Activated T-cell treated with anti-CD3 and anti-CD28 coated beads for 4 hours (primary cell): ENCODE measurements at places on chromosomes 7 and 10.

GRCh38 chr7:130831817-130832481 lies 97.9 kb upstream of the KLF14 start:
- DNase-seq = no peak

- no peak for DNase-seq
Measured at GRCh38 chr7:148856891-148857290, 27.2 kb downstream of the EZH2 start.

DNA sequence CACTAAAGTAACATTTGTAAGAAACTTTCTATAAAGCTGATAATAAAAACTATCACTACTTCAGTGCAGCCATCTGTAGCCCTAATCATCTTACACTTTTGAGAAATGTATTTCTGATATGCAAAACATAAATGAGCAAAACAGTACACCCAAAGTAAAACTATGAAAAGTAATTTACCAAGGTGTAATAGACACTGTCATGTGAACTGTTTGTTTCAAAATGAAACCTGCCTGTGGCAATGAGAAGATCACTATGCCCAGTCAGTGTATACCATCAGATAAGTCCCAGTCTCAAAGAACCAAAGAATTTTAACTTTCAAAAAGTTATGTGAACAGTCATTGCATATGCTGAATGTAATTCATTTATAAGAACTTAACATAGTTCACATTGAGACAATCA lies 398.1 kb downstream of the CDC14C start:
- DNase-seq = no peak

GRCh38 chr7:84060760-84061261 lies 133.8 kb downstream of the SEMA3A start:
- no peak for DNase-seq

DNA sequence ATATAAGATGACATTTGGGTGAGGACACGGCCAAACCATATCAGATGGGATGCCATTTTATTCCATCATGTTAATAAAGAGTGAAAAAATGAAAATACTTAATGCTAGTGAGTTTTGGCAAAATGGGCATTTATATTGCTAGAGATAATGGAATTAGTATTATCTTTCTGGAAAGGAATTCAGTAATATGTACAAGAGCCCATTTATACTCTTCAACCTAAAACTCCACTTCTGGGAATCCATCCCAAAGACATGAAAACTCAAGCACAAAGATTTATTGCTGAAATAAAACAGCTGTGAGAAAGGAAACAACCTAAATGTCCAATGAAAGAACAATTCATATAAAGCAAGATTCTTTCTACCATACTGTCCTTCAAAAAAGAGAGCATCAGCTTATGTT lies 96.0 kb upstream of the TMEM168 start:
- no peak for DNase-seq

- DNase-seq = no peak
Measured at GRCh38 chr10:22332116-22332692, 11.3 kb downstream of the BMI1 start.

GRCh38 chr7:92747041-92747835 lies 89.1 kb downstream of the CDK6 start:
- no peak for DNase-seq

DNA sequence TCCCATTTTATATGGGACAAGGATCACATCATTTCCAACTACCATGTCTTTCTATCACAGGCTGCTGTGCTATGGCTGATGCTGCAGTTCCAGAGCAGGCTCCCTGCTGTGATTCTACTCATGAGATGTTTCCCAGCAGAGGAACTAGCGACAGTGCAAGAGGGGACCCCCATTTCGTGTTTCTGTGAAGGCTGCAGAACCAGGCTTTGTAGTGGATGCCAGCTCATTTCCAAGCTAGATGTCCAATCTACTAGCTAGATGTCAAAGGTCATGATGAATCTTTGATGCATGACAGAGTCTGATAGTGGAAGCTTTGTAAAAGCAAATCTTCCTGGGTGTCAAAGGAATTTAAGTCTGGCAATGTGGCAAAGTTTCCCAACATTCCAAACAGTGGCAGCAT lies 21.2 kb upstream of the MYO3A start:
- DNase-seq = no peak

DNA sequence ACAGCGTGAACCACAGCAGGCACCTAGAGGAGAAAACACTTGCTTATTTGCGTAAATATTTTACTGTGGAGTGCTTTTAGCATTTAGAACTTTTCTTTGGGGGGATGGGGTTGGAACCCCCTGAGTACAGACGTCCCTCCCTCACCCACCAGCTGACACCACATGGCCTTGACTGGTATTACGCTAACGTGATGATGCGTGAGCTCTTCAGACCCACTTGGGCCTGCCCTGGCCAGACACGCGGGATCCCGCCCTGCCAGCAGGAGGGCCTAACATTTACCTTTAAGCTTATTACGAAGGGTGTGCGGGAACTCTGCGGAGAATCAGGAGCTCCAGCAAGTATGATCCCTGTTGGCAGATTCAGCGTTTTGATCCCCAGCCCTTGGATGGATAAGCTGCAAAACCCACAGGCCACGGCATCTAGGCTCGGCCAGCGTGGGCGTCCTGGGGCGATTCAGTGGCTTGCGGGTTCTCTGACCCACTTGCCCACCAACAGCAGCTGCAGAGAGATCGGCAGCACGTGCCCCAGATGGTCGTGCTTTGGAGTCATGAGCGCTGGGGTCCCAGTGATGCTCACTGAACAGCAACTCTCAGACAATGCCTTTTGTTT lies 545.5 kb upstream of the FOXK1 start:
- DNase-seq = no peak

DNA sequence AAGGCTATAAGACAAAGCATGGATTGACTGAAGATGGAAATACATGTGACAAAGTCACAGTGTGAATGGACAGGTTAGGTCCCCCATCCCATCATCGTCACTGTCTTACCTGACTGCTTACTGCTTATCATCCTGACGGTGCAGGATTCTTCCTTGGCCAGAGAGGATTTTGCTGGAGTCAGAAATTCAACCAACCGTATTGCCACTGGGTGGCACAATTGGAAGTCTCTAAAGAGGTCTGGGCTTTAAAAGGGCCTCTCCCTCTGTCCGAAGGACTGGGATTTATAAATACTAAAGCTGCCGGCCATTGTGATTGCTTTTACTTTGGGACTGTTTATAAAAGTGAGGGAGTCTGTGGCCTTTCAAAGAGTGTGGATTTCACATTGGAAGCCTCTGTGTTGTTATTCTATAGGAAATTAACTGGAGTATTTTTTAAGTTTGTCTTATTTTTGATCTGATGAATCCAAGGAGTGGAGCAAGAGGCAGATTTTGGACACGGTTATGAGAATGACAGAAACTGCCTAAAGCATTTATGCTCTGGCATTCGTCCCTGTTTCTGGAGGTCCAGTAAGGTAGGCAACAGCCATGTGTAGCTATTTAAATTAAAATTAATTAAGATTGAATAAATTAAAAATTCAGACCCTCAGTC lies 113.3 kb upstream of the CREB5 start:
- no peak for DNase-seq

DNA sequence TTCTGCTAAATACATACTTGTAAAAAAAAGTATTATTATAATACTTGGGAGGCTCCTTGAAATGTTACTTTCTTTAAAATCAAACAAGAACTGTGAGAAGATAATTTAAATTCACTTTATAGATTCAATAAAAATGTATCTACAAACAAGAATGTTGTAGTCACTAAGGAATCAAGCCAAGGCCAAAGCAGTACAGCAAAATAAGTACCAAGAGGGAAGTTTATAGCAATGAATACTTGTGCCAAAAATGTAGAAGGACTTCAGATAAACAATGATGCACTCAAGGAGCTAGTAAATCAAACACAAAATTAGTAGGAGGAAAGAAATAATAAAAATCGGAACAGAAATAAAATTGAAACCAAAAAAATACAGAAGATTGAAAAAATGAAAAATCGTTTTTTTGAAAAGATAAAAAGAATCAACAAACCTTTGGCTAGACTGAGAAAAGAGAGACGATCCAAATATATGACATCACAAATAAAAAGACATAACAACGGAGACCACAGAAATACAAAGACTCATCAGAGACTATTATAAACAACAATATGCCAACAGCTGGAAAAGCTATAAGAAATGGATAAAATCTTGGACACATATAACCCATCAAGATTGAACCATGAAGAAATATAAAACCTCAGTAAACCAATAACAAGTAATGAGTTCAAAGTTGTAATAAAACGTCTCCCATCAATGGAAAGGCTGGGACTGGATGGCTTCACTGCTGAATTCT lies 286.0 kb upstream of the TMEM229A start:
- no peak for DNase-seq

DNA sequence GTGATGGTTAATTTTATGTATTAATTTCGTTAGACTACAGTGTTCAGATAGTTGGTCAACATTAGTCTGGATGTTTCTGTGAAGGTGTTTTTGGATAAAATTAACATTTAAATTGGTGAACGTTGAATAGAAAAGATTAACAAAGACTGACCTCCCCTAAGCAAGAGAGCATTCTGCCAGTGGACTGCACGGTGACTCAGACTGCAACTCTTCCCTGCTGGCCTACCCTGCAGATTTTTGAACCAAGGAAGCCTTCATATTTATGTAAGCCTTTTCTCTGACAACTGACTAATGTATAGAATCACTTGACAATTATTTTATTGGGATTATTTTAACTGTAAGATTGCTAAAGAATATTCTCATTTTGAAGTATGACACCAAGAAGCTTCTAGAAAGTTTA lies 7.9 kb upstream of the ZNF248 start:
- no peak for DNase-seq

- no peak for DNase-seq
Measured at GRCh38 chr7:40288827-40289226, 154.0 kb downstream of the SUGCT start.

DNA sequence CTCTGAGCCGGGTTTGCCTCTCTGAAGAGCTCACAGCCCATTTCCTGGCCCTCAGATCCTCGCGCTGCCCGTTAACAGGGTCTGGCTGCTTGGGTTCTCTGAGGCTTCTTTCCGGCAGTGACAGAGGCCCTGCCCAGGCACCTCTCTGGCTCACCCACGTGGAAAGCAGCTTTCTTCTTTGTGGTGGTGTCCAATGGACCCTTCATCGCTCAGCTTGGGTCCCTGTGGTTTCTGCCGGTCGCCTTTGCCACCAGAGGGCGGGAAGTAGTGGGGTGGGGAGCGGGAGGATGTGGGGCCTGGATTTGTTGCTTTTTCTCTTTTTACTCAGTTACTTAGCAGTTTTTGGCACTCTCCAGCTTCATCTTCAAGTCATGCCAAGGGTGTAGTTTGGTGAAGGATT lies 15.6 kb upstream of the JAKMIP3 start:
- no peak for DNase-seq

GRCh38 chr7:117259615-117260014 lies 63.2 kb downstream of the WNT2 start:
- DNase-seq = no peak

DNA sequence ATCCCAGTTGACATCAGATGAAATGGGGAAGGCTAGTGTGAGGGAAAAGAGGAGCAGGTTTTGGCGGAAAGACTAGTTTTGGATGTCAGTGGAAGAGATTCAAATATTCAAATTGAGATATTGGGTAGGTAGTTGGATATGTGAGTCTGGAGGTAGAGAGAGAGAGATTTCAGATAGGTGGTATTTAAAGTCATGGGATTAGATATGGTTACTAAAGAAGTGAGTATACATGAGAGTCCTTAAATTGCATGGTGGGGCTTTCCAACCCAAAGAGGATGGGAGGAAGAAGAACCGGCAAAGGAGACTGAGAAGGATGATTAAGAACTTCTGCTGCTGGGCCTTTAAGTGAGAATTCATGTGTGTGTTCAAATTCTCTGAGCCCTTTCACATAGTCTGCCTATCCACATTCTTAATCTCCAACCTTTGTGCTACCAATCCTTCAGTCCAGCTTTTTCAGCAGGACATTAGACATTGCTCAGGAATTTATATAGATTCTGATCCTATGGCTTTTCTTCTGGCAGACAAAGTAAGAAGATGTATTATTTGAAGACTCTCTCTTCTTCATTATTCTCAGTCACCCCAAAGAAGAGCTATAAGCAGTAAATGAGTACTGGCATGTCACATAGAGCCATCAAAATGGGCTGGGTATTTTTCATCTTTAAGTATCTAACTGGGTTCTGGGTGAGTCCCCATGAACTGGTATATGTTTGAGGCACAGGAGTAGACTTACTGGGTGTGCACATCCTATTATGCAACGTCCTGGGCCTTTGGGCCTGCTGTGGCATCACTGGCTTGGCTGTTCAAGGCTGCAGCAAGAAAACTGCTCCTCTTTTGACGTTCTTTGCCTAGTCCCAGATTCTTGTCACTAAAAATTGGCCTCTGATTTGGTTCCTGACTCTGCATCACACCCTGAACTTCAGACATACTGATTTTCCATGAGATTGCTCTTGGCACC lies 33.6 kb downstream of the ST7 start:
- DNase-seq = no peak

- DNase-seq = no peak
Measured at GRCh38 chr10:56646329-56647111, 285.5 kb upstream of the ZWINT start.

DNA sequence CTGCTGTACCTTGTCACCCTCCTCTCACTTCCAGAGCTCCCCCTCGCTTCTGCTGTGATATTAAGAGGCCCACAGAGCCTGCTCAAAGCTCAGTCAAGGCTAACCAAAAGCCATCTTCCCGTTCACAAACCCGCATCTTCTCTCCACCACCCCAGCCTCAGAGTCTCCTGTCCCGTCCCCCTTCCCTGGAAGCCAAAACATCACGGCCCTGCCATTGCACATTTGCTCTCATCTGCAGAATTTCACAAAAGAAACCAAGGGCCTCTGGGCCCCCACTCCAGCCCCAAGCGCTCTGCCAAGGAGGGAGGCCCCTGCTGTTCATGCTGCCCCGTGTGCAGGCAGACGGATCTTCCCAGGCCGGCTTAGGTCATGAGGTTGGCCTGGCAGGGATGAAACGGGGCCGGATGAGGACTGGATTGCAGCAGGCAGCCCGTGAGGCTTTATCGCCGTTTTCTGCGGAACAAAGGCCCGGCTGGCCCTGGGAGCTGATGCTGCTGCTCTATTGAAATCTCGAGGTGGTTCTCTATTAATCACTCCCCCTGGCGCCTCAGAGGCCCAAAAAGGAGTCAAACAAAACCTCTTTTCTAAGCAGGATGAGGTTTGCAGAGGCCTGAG lies 31.6 kb upstream of the FOXK1 start:
- DNase-seq = no peak

GRCh38 chr7:102270178-102270887 lies 16.3 kb upstream of the SH2B2 start:
- no peak for DNase-seq

- no peak for DNase-seq
Measured at GRCh38 chr7:150717814-150718420, 1.5 kb downstream of the GIMAP1 start.

GRCh38 chr10:98308669-98309365 lies 40.8 kb upstream of the LOXL4 start:
- DNase-seq = no peak

- no peak for DNase-seq
Measured at GRCh38 chr7:129499999-129500398, 2.3 kb upstream of the SMKR1 start.

GRCh38 chr7:17697128-17697881 lies 243.0 kb downstream of the SNX13 start:
- DNase-seq = no peak

GRCh38 chr7:152382244-152382643 lies 53.6 kb downstream of the KMT2C start:
- DNase-seq = no peak
